Fibroblast of skin of left quadriceps (primary cell): ENCODE measurements at places on chromosomes 16 and 17.

DNA sequence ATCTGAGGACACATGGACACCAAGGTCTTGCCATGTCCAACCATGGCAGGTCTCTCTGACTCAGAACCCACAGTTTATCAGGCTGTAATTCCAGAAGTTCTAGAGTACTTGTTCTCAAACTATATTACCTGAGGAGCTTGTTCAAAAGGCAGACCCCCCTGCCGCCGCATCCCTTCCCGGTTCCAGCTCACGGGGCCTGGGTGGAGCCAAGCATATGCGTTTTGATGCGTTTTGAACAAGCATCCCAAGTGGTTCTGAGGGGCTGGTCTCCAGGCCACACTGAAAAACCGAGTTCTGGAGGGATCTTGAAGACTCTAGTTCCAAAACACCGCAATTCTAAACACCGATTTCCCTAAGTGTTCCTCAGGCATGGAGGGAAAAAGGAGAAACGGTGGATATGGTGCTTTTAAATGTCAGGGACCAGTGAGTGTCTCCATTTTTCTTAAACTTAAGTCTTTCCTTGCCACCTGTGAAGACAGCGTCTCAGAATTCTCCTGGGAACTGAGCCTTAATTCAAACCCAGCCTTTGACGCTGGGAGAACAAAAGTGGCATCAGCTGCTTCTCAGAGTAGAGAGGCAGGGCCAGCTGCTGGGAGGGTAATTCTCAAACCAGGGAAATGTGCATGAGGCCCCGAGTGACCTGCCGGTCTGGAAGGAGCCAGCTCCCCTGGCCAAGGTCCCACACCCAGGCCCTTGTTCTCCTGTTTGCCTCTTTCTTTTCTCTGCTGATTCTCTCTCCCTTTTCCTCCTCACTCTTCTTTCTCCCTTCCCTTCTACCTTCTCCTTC, 84.4 kb upstream of the PLCG2 start:
- DNase-seq: no peak

DNA sequence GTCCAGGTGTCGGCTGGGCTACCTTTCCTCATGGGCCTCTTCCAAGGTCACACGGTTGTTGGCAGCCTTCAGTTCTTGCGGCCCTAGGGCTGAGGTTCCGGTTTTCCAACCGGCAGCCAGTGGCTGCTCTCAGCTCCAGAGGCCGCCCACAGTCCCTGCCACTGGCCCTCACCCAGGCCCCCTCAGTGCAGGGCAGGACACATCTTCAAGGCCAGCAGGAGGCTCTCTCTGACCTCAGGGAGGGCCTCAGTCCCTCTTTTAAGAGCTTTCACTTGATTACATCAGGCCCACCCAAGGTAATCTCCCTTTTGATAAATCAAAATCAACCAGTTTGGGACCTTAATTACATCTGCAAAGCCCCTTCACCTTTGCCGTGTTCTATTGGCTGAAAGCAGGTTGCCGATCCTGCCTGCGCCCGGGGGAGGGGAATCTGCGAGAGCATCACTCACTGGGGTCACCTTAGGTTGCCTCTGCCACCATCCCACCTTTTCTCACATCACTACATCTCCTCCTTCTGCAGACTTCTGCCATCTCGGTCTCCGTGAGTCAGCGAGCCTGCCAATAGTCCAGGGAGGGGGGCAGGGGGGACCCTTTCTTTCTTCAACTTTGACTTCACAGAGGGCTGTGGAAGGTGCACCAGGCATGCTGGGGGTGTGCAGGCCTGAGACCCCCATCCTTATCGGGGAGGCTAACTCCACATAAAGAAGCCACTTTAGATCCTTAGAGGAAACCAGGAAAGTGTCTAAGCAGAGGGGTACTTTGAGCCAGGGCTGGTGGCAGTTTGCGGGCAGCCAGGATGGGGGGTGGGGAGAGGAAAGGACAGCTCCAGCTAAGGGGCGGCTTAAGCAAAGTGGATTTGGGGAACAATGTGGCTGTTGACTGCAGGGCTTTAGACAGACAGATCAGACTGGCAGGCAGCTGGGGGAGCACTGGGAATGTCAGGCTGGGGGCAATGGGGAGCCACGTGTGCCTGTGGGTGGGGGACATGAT, 28.8 kb upstream of the NXPH3 start:
- DNase-seq: no peak

GRCh38 chr17:27481327-27481726, 25.1 kb downstream of the KSR1 start:
- DNase-seq: no peak

DNA sequence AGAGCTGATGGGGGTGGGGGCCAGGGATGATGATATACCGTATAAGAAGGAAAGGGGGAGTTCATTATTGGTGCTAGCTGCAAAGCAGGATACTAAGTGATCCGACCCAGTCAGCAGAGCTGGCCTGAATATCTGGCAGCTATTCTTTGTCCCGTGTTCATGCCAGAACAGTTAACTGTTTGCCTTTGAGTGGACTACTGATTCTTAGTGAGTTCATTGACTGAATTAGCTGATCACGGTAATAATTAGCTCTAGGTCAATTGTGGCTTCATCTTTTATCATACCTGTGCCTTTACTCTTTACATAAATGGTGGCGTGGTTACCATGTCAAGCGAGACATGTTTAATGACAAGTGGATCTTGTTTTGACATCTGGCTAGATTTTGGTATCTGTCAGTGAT, 5.3 kb downstream of the KPNB1 start:
- no peak for DNase-seq

GRCh38 chr17:2392252-2393173, 8.3 kb downstream of the MNT start:
- peak; percentile 86 for DNase-seq

GRCh38 chr17:58277107-58277801, 3.5 kb downstream of the MPO start:
- DNase-seq: no peak

- no peak for DNase-seq
Observed at GRCh38 chr17:78921437-78921971, 3.7 kb downstream of the TIMP2 start.

GRCh38 chr16:15464401-15465186, 30.2 kb downstream of the BMERB1 start:
- no peak for DNase-seq

DNA sequence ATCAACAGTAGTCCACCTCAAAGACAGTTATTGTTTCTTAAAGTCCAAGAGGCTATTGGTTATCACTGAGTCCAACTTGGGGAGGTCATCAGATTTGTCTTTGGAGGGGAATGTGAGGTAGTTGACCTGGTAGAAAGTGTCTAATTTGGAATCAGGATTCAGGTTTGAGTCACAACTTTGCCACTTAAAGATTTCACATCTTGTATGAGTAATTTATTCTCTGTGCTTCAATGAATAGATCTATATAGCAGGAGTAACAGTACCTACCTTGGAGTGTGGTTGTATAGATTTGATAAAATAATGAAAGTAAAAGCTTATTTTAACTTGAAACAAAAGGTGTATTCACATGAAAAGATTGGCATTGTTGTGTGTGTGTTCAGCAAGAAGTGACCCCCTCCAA, 119.3 kb upstream of the TBX2 start:
- no peak for DNase-seq

DNA sequence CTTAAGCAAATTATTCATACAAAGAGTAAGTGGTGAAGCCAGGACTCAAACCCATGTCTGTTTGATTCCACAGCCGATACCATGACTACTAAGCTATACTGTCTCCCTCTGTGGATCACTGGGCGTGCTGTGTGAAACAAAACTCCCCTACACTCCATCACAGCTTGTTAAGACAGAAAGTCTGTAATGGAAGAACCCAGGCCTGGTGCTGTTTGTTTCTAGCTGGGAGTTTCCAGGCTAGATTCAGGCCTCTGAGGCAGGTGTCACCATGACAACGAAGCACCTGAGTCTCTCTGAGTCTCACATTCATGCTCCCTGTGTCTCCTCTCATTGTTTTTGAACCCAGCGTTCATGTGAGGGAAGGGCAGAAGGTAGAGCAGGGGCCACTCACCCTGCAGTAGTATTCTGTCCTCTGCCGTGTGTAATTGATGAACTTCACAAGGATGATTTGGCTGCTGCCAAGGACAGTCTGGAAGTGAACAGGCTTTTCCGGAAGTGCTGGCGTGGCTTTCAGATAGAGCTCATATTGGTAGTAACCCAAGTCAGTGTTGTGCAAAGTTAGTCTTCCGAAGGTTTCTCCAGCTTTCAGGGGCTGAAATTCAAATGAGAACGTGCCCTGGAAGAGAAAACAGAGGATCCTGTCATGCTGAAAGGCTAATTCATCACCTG, 8.6 kb upstream of the VAC14 start:
- no peak for DNase-seq

DNA sequence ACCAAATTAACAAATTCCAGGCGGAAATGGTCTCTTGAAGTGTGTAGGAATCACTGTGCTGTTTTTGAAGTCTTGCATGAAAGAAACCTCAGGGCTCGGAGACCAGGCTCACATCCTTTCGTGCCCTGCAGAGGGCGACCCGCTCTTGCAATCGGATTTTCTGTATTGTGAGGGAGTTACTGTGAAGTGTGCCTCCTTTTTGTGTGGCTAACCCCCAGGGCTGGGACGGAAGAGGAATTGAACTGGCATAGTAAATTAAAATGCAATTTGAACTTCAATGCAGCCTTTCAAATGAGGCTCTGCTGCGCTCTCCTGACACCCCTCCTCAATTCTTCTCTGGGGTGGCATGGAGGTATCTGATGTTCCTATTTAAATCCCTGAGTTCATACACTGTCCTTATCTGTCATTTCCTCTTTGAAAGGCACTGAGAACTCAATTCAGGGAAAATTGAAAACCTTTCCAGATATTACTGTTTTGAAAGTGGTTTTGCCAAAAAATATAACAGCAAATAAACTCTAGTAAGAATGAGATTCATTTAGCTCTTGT, 51.5 kb upstream of the MGAT5B start:
- no peak for DNase-seq

GRCh38 chr16:74742051-74742481, 32.6 kb downstream of the FA2H start:
- DNase-seq: peak; percentile 22

DNA sequence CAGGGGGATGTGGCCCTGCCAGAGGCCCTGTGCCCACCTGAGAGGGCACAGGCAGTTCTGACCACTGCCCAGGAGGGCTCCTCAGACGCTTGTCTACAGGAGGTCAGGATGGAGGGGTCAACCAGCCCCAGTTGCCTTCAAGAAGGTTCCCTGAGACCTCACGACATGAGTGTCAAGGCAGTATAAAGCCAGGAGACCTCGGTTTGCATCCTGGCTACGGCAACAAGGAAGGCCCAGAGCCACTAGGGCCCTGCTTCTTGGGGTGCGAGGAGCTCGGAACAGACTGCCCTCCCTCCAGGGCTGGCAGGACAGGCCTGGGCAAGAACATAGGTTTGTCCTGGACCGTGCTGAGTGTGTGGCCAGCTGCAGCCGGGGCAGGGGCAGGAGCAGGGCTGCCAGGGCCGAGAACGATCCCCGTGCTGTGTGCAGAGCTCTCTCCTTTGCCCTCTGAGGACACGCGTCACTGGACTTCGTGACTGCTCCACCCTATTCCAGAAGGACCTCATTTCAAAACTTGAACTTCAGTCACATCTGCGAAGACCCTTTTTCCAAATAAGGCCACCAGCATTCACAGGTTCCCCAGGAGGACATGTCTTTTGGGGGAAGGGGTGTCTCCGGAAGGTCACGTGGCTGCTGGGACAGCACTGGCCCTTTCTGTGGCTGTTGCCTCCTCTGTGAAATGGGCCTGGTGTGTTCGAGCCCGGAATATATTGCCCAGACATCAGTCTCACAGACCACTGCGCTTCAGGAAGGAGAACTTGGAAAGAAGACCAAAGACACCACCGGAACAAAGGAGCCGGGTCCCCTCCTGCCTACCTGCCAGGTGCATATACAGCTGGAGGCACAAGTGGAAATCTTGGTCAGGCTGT, 27.7 kb downstream of the SLC7A5 start:
- no peak for DNase-seq

DNA sequence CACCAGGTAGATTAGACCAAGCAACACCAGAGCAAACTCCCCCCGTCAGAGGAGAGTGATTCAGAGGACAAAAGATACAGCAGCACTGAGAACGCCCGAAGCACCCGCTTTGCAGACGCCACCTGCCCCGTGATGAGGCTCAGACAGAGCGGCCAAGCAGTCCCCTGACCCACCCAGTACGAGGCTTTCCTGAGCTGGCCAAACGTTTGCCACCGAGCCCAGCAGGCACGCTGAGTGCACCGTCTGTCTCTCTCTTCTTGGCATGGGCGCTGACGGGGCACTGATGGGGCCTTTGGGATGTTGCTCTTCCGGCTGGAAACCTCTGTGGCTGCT, 19.4 kb upstream of the WDR45B start:
- no peak for DNase-seq

DNA sequence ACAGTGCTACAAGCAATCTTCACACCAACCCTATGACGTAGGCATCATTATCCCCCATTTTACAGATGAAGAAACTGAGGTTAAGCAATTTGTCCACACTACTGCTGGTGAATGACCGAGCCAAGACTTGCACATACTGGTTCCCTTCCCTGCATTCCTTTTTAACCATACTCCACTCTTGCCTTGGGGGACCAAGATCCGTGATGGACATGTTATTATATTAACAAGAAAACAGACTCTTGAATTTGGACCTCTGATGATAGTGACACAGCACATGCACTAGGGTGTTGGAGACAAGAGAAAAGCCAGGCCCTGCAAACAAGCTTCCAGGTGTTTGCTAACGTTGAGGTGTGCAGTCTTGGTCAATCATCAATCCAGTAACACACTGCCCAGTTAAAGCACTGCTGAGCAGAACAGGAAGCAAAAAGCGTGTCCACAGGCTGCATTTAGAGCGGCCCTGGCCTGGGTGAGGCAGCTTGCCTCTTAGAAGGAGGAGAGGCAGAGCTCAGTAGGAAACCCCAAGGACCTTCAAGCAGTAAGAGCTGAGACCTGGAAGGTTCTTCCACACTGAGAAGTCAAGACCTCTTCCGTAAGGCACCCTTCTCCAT, 36.7 kb downstream of the HNF1B start:
- DNase-seq: no peak

GRCh38 chr16:29821643-29822115, 1.4 kb downstream of the MVP start:
- no peak for DNase-seq

- DNase-seq: no peak
Observed at GRCh38 chr17:65723431-65724151, 162.1 kb upstream of the AXIN2 start.

DNA sequence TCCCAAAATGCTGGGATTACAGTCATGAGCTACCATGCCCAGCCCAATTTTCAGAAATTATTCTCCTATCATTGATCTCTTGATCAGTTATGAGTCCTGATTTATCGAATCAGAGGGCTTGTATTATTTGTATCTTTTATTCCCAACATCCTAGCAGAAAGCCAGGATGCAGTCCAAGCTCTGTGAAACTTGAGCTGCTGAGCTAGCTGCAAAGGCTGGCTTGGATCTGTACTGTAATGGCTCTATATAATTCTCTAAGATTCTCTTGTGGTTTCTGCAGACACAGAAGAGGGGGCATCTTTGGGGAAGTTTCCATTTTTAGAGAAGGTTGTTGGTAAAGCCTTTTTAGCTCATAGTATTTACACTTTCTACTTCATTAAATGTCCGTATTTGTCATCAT, 227.1 kb downstream of the MAP2K4 start:
- no peak for DNase-seq

- no peak for DNase-seq
Observed at GRCh38 chr17:43683928-43684653, 22.4 kb upstream of the MEOX1 start.
